GM12878 (cell line): ENCODE measurements at places on chromosomes 13 and 19. TPM values are rescaled to one million over a fixed set of nuclear protein-coding genes. Genes with fewer than 3 reads are reported as not detected.

The PRR36 gene
- total RNA-seq, result 0.11 TPM in 1 of 2 replicates, not detected in the other

The CBY2 gene
- 0.53 and 0.64 TPM in 2 replicates for total RNA-seq

The MEF2B gene
- 33.0 and 36.6 TPM in 2 replicates for total RNA-seq

- DNase-seq, result no peak
Observed at GRCh38 chr19:52533901-52534300, 6.4 kb downstream of the ZNF808 start.

- no peak for DNase-seq
Observed at GRCh38 chr13:47869776-47870175, 131.3 kb downstream of the SUCLA2 start.

DNA sequence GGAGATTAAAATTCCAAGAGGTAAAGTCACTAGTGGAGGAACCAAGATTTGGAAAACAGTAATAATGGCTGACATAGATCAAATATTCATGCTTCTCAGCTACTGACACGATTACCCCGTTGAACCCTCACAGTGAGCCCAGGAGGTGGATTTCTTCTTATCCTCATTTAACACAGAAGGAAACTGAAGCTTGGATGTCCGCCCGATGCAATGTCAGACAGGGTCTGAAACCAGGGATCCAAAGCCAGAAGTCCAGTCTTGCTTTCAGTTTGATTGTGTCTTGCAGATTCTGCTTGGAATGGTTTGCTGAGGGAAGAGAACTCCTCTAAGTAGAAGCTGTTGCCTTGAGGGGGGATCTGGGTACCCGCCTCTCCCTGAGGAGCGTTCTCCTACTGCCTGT lies 404.7 kb downstream of the KCNRG start:
- DNase-seq, result no peak

DNA sequence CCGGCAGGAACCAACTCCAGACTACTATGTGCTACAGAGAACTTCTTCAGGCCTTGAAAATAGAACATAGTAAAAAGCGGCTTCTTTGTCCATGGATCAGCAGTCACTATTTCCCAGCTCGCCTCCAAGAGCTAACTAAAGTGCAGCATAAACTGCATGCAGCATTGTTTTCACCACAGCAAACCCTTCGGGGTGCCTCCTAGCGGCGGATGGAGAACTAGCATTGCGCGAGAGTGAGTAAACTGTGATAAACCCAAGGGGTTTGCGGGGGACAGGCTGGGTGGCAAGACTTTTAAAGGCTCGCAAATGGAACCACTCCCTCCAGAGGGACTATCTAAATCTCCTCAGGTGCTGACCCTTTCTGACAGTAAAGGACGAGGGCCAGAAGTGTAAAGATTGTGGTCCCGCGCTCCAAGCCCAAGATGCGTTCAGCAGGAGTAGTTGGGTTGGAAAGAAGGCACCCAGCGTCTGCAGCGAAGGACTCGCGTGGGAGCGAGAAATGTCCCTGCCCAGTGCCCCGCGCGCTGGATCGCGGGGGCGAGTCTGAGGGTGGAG lies 21.5 kb upstream of the SGCG start:
- no peak for DNase-seq

DNA sequence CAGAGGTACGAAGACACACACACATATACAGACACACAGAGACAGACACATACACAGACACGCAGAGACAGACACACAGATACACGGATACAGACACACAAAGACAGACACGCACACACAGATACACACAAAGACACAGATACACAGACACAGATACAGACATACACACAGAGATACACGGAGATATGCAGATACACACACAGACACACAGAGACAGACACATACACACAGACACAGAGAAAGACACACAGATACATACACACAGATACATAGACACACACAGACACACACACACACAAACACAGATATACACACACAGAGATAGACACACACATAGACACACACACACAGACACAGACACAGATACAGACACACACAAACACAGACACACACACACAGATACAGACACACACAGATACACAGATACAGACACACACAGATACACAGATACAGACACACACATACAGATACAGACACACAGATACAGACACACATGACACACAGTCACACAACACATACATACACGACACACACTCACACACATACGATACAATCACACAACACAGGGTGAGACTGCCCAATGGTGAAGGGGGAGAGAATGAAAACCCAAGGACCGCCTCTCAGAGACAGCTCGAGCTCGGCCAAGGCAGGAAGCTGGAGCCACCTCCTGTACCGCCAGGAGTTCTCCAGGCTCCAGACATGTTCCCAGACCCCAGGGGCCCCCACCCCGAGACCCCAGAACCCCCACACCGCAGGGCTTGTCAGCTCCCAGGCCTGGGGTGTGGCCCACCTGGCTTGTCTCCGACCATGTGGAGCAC lies 8.8 kb upstream of the CCER2 start:
- DNase-seq, result no peak

The SH2D3A gene
- total RNA-seq, result 18.8 and 20.6 TPM in 2 replicates

The CGB8 gene
- total RNA-seq, result not detected in 2 replicates

DNA sequence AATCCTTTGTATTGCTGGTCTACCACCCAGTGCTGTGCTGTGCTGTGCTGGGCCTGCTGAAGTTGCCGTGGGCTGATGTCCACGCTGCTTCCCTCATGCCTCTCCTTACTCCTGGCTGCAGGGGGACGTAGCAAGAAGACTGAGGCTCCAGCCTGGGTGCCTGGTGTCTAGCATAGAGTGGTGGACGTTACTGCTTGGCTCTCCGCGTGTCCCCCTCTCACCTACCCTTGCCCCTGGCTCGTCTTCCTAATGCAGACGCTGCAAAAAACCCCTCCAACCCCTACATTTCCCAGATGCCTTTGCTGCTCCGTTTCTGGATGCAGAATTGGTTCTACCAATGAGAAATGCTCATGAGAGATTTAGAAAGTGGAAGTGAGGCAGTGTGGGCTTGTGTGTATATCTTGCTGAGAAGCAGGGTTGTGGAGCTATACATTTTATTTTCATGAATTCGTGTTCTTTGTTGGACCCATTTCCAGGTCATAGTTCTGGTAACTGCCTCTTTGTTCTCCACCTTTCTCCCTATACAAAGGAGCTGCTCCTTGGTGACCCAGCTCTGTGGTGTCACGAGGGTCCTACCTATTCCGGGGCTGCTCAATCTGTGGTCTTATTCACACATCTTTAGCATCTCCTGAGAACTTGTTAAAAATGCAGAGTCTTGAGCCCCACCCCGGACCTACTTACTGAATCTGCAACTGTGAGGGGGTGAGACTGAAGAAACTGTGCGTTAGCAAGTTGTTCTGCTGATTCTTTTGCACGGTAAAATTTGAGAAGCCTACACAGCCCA lies 7.9 kb upstream of the DENND1C start:
- DNase-seq, result peak; percentile 71

DNA sequence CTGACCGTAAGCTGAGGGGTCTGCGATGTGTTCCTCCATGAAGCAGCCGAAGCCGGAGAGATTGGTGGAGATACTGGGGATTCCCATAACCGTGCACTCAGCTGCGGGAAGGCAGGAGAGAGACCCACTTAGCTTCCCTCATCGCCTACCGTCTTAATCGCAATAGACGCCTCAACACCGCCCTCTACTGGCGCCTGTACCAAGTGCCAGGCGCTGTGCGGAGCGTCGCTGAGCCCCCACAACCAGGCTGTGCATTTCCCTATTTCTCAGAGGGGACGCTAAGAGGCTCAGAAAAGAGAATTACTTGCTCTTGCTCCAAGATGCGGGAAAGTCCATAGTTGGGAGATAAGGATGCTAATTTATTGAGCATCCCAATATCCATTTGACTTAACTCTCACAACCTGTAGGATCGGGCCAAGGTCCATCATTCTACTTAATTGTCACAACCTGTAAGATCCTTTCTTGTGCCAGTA lies 5.8 kb downstream of the FTL start:
- no peak for DNase-seq

- DNase-seq, result no peak
Observed at GRCh38 chr19:46256855-46257254, 27.3 kb downstream of the IGFL1 start.

DNA sequence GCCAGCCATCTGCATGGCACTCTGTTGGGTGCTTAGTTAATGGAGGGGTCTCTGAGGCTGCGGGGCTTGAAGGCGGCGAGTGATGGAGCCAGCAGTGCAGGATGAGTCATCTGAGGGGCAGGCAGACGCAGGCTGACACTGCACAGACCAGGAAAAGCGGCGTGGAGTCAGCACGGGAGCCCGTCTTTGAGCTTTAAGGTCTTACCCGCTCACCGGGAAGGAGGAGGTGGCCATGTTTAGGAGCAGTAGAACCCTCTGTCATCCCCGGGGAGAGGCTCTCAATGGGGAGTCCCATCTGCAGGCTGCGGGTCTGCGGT lies 13.1 kb downstream of the NAXD start:
- DNase-seq, result no peak

- no peak for DNase-seq
Observed at GRCh38 chr19:35868172-35868822, at the start of gene APLP1. Gene APLP1, plus strand, starts transcription at chr19:35868574. Its CDS starts 63 bp downstream, at chr19:35868637.

- DNase-seq, result no peak
Observed at GRCh38 chr19:33510462-33511194, 11.0 kb downstream of the PEPD start.

DNA sequence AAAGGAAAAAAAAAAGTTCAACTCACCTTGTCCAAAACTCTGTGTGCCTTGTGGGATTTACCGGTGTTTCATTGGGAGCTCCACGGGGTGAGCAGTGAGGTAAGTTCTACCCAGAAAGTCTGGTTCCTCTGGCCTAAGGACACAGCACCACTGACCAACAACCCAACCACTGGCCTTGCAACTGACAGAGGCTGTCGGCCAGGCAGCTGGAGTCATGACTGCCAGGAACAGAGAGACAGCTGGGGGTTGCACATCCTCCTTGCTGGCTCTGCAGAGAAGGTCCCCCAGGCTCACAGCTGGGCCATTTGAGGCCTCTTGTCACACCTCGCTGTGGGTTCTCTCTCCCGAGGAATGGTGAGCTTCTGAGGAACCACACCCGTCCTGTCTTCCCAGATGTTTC lies 59.5 kb downstream of the ANKRD10 start:
- no peak for DNase-seq

DNA sequence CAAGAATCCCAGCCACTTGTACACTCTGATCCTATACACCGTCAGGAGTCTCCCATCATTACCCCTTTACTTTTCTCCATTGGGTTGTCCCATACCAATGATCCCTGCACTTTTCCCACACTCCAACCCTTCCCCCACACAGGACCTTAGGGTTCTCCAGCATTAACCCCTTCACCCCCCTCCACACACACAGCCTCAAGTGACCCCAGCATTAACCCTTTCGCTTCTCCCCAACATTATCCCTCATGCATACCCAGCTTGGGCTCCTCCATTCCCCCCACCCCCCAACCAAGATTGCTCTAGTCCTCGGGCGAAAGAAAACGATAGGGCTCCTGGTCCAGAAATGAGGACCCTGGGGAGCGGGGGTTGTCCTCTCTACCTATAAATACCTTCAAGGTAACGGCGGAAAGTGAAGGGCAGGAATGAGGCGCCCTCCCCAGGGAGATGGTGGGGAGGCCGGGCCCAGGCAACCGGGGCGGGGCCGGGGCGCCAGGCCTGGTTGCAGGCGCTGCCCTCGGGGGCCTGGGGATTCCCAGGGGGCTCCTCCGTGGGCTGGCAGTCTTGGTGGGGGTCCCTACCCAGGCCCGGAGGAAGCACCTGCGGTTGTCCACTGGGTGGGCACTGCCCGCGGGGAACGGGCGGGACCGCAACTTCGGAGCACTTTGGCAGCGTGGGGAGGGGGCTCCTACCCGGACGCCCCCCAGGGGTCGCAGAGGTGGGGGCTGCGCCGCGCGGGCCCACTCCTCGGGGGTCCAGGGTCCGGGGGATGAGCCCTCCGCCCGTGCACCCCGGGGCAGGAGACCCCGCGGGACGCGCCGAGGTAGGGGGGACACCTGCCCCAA lies 757 bp downstream of the WIZ start:
- no peak for DNase-seq

- no peak for DNase-seq
Observed at GRCh38 chr19:23867895-23868294, 46.8 kb upstream of the ZNF726 start.

GRCh38 chr13:100634696-100635095 lies 39.9 kb downstream of the TMTC4 start:
- no peak for DNase-seq

DNA sequence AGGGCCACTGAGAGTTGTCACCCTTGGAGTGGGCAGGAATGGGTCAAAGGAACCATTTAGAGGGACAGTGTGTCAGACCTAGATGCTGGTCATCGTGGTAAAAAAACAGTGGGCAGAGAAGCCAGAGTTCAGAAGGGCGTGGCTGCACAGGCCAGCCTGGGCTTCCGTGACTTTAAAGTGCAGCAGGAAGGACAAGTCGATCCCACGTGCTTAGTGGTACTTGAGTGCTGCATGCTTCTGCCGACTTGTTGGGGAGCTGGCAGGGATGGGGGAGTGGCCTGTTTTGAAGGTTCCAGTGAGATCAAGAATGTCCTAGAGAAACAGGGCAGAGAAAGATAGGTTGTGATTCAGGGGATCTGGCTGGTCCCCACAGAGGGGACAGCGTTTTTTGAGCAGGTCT lies 17.0 kb downstream of the LYL1 start:
- DNase-seq, result no peak

- DNase-seq, result no peak
Observed at GRCh38 chr13:44230071-44230470, 143.6 kb upstream of the SERP2 start.

GRCh38 chr13:97621631-97622030 lies 187.7 kb downstream of the RAP2A start:
- no peak for DNase-seq

- no peak for DNase-seq
Observed at GRCh38 chr19:34475026-34475974, 6.3 kb upstream of the WTIP start.

The KLK12 gene
- not detected in 2 replicates for total RNA-seq

The ZNF135 gene
- total RNA-seq, result 0.05 TPM in 1 of 2 replicates, not detected in the other

DNA sequence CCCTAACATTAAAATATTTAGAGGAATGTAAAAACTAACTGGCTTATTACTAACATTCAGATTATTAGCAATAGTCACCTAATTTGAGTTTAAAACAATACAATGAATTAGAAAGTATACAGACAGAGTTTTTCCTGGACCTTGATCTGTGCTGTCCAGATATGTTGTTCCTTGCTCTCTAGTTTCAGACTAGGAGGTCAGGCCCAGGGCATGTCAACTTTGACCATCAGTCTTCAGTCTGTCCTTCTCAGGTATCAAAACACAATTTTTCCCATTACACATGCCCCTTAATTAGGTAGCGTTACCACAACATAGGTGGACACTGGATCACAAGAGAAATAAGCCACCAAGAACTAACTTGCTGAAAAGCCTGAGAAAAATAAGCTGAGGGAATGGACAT lies 197.0 kb downstream of the MAB21L1 start:
- DNase-seq, result no peak

DNA sequence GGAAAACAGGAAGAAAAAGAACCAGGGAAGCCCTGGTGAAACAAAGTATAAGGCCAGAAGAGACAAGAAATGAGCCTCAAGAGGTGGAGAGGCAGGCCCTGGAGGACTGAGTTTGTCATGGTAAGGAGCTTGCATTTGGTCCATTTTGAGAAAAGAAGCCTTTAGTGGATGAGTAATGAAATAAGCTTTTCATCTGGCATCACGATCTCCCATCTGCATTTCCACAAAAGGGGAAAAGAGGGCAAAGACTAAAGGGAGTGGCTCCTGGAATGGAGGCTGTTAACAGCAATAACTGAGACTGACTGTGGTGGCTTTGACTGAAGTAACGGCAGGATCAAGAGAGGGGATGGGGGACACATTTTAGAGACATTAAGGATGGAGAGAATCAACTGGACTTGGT lies 148.8 kb upstream of the NBEA start:
- DNase-seq, result no peak

The GGN gene
- not detected in 2 replicates for total RNA-seq

The OR4F17 gene
- total RNA-seq, result 0.56 TPM in 1 of 2 replicates, not detected in the other

The IL4I1 gene
- total RNA-seq, result 80.0 and 82.6 TPM in 2 replicates

The CEACAM21 gene
- total RNA-seq, result 13.5 and 13.6 TPM in 2 replicates

The STOML3 gene
- not detected in 2 replicates for total RNA-seq
